CD4-positive, alpha-beta memory T cell (primary cell): ENCODE measurements at places on chromosomes 13 and 19. TPM values are rescaled to one million over a fixed set of nuclear protein-coding genes. Genes with fewer than 3 reads are reported as not detected.

GRCh38 chr19:52590728-52591127 is 20.6 kb downstream of the ZNF701 start:
- H3K27ac ChIP-seq, result no peak overlapping the region

DNA sequence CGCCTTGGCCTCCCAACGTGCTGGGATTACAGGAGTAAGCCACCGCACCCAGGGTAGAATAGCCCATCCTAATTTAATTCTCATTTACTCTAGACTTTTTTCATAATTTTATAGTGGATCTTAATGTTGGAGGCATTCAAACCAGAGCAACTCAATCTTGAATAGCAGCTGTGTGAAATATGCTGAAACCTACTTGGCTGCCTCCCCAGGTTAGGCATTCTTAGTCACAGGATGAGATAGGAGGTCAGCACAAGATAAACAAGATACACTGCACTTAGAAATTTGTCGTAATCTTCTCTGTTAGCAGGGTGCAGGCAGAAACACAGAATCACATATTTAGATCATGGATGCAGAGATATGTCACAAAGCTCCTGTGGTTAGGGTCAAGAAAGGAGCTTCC is 2.7 kb upstream of the ZNF43 start:
- no peak for DNase-seq
- H3K4me1 ChIP-seq, result peaks cover 16% of the 10 kb centered on the region
- no peak overlapping the region for H3K4me3 ChIP-seq
- H3K36me3 ChIP-seq, result peaks cover 27% of the 10 kb centered on the region
- H3K27me3 ChIP-seq, result no peaks in the 10 kb centered on the region

GRCh38 chr19:46383171-46383815 is 30.1 kb downstream of the CCDC8 start:
- no peaks in the 10 kb centered on the region for H3K4me1 ChIP-seq
- peaks cover 47% of the 10 kb centered on the region for H3K36me3 ChIP-seq
- DNase-seq, result no peak
- no peaks in the 10 kb centered on the region for H3K27me3 ChIP-seq
- no peak overlapping the region for H3K27ac ChIP-seq

- H3K27ac ChIP-seq, result peak overlapping the region; percentile 92
- peaks cover 52% of the 10 kb centered on the region for H3K4me1 ChIP-seq
- DNase-seq, result no peak
- H3K36me3 ChIP-seq, result peaks cover 24% of the 10 kb centered on the region
- no peaks in the 10 kb centered on the region for H3K27me3 ChIP-seq
- H3K4me3 ChIP-seq, result peak overlapping the region; percentile 94
Measured at GRCh38 chr19:38850436-38850975, 720 bp upstream of the HNRNPL start.

Gene NR2C2AP
- total RNA-seq, result 28.6 TPM

Gene UTP14C
- 16.1 TPM for total RNA-seq

Gene IRGC
- total RNA-seq, result not detected
